ENCODE measurements at places on chromosomes 3 and 15.

- DNase-seq: no peak
These were observed 48.1 kb downstream of the STXBP5L start for GRCh38 chr3:120956143-120956542.

DNA sequence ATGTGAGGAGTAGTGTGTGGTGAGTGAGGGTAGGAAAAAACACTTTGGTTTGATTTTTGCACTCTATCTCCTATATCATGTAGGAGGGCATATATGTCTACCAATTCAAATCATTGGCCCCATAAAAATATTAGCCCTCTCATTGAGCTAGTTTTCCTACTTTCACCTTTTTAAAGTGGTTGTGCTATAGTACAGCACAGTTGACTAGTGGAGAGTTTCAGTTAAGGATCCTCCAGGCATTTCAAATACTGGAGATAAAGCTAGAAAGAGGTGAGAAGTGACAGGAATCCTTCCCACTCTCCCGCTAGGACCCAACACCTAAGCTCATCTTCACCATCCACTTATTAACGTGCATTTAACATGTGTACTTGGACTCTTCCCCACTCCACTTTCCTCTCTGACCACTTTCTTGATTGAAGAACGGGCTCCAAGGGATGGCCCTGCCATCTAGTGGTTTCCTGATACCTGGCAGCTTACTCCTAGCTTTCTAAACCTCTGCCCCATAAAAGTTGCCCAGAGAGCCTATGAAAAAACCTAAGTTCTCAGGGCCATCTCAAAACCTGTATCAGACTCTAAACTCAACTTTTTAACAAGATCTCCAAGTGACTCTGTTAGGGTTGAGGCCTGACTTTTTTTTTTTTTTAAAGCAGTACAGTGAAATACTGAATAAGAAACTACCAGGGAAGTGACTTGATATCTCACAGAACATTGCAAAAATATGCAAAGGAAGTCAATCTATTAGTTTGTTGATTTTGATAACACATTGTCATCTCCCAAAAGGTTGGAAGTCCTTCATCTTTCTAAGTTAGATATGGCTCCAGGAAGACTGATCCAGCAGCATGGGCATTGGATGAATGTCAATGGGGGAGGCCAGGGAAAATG is 17.9 kb downstream of the IL12A start:
- DNase-seq: peak; percentile 68

DNA sequence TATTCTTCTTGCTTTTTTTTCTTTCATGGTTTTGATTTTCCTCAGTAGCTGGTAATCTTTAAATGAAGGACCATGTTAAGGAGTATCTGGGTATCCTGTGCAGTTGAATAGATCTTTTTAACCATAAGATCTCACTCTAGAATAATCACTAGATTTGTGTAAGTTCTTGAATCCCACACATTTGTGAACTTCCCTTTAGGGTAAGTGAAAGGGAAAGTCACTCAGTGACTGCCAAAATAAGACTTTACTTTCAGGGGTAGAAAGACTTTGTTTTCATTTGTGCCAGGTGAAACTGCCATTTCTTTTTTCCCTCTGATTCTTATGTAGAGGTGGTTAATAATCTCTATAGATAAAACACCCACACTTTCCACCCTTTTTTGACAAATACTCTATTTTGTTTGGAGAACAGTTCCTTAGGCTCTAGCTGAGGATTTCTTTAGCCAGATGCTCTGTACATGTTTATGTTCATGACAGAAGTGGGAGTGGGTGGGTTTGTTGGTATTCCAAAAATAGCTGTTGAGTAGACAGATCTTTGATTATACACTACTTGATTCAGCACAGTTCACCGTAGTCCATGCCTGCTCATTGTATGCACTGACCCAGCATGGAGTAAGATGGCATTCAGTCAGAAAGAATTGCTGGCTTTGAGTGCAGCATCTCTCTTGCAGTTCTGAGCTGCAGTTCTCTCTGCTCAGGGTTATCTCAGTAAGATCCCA is 28.5 kb downstream of the LRRC49 start:
- no peak for DNase-seq

GRCh38 chr3:63582943-63583500 is 69.5 kb upstream of the SNTN start:
- DNase-seq: peak; percentile 5
